ENCODE measurements at places on chromosomes 3 and 15.

DNA sequence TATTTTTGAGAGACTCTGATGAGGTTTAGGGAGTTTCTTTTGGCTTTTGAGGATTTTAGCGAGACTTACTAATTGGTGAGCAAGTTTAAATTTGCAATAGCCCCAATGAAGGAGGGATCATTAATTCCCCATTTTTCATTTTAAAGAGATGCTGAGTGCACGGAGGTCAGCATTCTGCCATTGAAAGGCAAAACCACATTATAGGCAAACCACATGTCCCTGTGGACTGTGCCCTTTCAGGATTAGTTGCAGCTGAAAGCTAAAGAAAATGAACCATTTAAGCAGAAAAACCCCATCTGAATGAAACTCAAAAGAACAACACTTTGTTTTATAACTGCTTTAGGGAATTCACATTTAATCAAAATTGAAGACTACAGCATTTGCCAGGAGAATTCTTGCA is 246.5 kb downstream of the PDZRN3 start:
- no peak for DNase-seq

DNA sequence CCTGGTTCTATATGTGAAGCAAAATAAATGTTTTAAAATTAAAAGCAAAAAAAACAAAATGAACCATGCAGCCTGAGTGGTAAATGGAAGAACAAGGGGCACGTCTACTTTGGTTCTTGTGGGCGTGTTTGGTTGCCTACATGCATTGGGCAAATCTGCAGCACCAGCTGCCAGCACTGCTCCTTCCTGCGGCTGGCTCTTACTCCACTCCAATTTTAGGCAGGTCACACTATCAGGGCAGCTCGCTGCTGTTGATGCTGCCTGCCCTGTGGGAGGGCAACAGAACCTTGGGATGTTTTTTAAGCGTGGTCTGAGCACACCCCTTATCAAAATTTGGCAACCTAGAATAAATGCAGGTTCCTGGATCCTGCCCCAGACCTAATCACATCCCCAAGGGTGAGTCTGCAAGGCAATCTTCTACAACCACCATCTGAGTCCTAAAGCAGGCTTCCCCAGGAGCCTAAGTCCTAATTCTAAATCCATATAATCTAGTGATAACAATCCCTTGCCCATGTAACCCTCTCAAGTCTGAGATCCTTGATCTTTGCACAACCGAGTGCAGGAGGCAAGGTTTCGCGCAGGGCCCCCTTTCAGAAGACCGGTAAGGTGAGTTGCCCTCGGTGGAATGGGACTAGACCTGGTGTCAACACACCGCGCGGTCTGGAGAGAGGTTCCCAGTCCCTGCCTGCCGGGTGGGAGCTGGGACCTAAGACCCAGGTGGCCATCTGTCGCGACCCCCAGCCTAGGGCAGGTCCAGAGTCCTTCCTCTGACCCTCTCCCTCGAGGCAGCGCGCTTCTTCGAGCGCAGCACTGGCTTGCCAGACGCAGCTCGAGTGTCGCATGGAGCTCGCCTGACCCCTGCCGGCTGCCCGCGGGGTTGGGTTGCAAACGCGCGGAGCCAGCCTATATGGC is 15.9 kb downstream of the IVD start:
- DNase-seq: peak; percentile 75

DNA sequence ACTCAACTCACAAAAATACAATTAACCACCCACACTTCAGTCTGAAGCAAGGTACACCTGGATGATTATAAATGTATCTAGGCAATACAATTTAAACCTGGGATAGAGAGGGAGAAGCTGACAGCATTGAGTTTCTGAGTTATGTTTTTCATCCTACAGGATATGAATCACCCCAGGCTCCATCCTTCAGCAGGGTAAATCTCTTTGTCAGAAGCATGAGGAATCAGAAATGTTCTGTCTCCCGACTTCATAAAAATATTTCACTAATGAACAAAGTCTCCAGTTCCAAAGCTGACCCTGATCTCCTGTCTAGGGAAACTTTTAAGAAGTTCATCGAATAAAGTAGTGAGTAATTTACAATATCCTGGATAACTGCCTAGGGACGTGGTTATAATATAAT is 25.5 kb upstream of the FRMD4B start:
- no peak for DNase-seq

- DNase-seq: no peak
These were observed 122.2 kb upstream of the CADPS start for GRCh38 chr3:62997369-62997768.

DNA sequence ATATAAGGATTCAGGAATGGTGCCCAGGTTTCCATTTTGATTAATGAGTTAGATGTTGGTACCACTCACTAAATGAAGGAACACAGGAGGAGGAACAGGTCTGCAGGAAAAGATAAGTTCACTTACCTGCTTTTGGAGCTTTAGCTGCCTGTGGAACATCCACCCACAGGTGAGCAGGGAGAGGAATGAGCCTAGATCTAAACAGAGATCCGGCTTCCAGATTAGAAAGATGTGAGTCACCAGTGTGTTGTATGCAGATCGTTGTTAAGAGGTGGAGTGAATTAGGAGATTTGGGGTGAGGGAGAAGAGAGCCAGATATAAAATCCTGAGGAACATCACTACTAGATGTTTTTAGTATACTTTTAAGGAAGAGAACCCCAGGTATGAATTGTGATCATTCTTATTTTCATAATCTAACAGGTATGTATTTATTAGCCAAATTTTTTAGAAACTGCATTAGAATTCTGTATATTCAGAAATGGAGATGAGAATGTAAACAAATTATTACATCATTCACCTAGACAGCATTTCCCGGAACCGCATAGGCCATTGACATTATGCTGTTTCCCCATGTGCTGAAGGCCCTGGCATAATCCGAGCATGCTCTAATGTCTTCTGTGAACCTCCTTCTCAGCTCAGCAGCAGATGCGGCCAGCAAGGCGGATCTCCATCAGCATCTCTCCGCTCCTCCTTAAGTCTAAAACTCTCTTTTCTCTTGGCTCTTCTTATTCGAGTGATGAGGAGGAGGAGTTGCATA is 118.2 kb downstream of the KLHL25 start:
- no peak for DNase-seq

Data from muscle of leg (tissue), 16 donors.